ENCODE measurements at places on chromosomes 7 and 10.

- no peak for DNase-seq
These were observed 654.5 kb upstream of the COBL start for GRCh38 chr7:51970961-51971665.

GRCh38 chr7:17773289-17773626 lies 167.0 kb downstream of the SNX13 start:
- no peak for DNase-seq

GRCh38 chr10:5142199-5142598 lies 42.8 kb downstream of the AKR1C8 start:
- no peak for DNase-seq

GRCh38 chr7:133784486-133785001 lies 342.6 kb upstream of the LRGUK start:
- no peak for DNase-seq

DNA sequence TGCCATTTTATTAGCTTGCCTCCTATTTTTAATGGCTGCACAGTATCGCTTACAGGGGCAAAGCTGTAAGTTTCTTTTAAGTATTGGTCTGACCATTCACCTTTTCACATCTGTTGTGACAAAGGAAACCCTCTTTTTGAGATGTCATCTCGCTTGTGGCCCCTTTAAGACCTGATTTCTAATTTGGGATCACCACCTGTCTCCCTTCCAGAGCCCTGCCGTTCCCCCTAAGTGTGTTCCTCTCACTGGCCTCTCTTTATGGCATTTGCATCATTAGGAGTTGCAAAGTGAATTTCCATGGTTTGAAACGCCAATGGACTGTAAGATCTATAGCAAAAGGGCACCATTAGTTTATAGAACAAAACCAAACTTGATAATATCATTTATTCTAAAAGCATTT lies 1.4 kb downstream of the EPDR1 start:
- DNase-seq, result no peak

DNA sequence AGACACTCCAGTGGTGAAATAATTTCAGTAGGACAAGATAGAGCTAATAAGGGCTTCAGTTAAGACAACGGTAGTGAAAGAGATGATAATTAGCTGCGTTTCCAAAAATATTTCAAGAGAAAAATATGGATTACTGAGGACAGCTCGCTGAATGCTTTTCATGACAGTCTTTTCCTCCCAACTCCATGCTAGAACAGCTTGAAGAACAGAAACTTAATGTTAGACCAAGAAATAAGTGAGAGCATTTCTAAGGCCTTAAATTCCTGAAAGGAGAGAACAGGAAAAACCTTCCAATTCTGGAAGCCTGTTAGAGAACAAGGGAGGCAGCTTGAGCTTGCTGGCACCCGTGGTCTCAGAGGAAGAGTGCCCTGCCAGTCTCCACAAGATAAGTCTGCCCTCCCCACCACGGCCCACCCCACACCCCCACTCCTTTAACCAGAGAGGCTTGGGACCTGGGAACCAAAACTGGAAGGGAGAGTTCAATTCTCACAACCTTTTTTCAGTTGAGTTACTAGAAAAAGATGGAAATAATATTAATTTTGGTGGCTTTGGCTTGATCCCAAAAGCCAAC lies 1148.0 kb upstream of the CELF2 start:
- no peak for DNase-seq

GRCh38 chr7:70498232-70498992 lies 633.5 kb upstream of the GALNT17 start:
- DNase-seq, result no peak

DNA sequence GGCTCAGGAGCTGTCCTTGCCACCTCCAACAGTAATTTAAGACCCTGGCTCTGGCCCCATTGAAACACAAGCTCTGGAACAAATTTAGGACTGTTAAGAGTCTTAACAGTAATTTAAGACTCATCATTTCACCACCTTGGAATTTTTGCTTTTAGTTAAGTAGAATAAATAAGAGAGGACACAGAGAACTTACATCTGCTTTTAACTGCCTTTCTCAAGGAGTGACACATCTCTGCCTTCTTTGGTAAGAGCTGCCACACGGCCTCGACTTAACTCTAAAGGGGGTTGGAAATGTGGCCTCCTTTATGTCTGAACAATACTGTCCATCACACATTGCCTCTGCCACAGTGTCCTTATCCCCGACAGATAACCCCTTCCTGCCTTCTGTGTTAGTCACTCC lies 77.9 kb downstream of the HERPUD2 start:
- no peak for DNase-seq
